ENCODE measurements at places on chromosomes 3 and 15. TPM values are rescaled to one million over a fixed set of nuclear protein-coding genes. Genes with fewer than 3 reads are reported as not detected.

DNA sequence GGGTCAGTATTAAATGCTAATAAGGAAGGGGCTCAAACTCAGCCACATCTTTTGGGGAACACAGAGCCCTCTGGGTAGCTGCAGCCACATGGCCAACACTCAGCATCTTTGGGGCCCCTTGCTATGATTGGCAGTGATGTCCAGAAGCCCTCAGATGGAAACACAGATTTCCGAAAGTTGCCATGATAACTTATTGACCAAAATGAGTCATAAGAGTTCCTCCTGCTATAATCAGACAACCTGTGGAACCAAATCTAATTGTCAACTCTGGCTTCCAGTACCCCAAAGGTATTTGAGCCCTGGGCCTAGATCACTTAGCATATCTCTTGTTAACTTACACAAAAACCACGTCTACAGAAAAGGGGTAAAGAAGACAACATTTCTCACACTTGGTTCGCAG is 392.2 kb downstream of the KCNH8 start:
- no peak for DNase-seq

DNA sequence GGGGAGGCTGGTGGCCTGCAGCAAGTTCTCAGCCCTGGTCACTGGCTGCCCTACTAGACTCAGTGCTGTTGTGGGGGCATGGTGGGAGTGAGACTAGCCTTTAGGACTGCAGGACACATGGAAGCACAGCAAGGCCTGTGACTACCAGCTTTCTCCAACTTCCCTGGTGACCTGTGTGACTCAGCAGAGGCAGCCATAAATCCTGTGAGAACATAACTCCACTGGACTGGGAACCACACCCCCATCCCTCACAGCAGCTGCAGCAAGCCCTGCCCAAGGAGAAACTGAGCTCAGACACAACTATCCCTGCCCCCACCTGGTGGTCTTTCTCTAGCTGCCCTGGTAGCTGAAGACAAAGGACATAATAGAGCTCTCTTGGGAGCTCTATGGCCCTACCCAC is 111.3 kb downstream of the DCLK3 start:
- peak; percentile 25 for DNase-seq

DNA sequence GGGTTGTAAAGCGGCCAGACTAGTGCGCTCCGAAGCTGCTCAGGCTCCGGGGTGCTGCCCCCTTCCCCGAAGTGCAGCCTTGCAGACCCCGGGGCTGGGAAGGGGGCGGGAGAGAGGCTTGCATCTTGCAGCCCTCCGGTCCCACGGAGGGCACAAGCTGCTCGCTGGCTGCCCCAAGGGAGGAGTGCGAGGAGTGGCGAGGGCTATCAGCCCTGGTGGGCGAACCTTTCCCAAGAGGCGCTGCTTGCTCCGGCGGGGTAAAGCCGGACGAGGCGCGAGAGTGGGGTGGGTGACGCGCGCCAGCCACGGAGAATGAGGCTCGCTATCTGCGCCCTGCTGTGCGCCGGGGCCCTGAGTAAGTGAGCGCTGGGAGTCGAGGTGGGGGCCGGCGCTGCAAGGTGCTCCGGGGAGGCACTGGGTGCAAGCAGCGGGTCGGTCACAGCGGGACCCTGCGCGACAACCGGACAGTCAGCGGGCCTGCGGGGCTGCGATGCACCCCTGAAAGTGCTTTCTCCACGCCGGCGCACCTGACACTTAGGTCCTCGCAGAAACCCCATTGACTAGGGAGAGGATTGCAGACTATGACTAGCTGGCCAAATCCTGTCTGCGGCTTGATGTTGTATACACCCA is 12.7 kb upstream of the TOPBP1 start:
- DNase-seq = no peak

The SNX22 gene
- total RNA-seq = 0.18 TPM

The ACTC1 gene
- total RNA-seq = not detected

The POPDC2 gene
- 1.6 TPM for total RNA-seq
